ENCODE measurements at places on chromosomes 12 and 14.

- DNase-seq = no peak
Observed at GRCh38 chr12:79706676-79707075, 15.9 kb upstream of the PAWR start.

DNA sequence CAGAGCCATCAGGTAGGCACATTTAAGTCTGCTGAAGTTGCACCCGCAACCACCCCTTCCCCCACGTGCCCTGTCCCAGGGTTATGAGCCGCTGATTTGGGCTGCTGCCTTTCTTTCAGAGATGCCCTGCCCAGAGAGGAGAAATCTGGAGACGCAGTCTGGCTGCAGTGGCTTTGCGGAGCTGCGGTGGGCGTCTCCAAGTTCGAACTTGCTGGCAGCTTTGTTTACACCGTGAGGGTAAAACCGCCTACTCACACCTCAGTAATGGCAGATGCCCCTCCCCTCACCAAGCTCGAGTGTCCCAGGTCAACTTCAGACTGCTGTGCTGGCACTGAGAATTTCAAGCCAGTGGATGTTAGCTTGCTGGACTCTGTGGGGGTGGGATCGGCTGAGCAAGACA, 14.7 kb downstream of the PTCSC3 start:
- DNase-seq = no peak

- no peak for DNase-seq
Observed at GRCh38 chr14:81385886-81386285, 14.2 kb downstream of the STON2 start.

DNA sequence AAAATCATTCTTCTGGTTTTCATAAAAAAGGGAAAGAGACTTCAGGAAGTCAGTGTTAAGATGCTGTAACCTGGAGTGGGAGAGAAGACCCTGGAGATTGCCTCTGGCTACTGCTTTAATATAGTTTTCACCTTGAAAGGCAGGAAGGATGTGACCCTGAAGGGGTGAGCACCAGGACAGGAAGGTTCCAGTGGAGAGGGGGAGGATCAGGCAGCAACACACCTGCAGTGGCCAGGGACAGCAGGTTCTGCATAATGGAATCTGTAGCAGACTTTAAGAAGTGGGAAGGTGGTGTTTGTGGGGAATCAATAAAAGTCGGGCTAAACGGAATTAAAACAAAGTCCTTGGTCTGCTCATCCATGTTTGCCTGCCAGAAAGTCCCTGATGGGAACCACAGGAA, 6.3 kb upstream of the HEATR5A start:
- no peak for DNase-seq

GRCh38 chr14:105253329-105253682, 5.0 kb downstream of the BTBD6 start:
- DNase-seq = no peak

- peak; percentile 15 for DNase-seq
Observed at GRCh38 chr12:45130881-45131281, 80.0 kb upstream of the DBX2 start.

DNA sequence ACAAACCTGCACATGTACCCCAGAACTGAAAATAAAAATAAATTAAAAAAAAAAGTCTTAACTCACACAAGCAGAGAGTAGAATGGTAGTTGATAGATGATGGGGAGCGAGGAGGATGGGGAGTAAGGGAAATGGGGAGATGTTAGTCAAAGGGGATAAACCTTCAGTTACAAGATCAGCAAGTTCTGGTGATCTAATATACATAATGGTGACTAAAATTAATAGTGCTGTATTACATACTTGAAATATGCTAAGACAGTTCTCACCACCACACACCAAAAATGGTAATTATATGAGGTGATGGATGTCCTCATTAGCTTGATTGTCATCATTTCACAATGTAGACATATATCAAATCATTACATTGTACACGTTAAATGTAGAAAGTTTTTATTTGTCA, 3.2 kb upstream of the C12orf42 start:
- no peak for DNase-seq

- DNase-seq = no peak
Observed at GRCh38 chr14:92121207-92121669, 268 bp downstream of the NDUFB1 start.

DNA sequence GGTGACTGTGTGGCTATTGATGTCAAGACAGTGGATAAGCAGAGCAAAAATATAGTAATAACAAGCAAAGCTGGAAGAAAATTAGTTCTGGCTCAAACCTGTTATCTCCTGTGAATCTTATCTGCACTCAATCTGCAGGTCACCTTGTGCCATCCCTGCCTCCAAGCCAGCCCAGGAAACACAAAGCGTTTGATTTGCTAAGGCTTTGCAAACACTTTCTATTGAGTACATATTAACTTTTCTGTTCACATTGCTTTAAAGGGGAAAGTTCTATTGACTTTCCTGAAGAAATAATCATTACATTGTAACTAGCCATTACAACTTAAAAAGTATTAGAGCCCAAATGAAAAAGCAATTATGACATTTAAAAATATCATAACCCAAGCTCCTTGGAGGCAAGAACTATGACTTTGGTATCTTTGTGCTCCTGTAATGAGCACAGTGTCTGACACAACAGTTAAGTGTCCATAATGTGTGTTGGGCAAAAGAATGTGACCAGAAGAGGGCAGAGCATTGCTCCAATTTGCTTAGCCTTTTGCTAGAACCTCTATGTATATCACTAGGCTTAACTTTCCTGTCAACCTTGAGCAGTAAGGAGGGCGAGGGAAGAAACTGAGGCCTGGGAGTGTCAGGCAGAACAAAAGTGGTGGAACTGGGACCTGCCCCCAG, 24.7 kb downstream of the SERPINA3 start:
- DNase-seq = no peak

DNA sequence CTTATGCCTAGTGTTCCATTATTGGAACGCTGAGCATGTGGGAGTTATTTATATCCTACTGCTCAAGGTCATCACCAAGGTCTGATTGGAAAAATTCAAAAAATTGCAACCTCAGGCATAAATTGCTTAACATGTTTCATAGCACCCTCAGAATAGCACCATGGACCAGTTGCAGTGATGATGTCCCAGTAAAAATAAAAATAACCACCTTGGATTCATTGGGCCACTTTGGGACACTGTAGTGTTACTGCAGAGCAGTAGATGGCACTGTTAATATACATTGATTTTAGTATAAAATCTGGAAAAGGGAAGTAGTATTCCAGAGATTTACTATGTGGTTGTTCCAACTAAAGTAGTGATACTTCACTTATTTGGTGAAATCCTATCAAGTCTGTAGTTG, 31.0 kb upstream of the PTCSC3 start:
- no peak for DNase-seq

DNA sequence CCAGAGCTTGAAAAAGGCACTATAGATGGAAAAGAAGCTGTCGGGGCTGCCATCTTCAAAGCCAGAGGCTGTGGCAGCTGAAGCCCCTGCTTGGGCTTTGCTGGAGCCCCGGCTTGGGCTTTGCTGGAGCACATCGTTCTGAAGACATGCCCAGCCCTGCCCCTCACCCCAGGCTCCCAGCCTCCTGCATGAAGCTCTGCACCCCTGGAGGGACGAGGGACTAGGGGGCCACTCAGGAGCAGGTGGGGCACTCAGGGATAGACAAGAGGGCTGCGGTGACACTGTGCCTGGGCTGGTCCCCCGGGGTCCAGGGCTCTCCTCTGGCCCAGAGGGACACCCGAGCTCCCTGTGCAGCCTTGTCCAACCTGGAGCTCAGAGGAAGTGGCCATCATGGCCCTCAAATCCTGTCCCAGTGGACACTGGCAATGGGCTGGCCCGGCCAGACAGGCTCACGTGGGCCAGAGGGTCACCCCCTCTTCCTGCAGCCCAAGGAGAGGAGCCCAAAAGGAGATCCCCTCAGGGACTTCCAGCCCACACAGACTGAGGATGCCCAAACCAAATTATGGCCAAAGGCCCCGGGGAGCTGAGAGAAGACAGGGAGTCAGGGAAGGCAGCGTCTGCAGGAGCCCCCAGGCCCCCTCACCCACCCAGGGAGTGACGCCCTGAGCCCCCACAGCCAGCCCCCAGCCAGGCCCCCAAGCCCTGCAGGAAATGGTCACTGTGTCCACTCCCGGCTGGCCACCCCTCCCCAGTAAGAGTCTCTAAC, 23.1 kb upstream of the C14orf180 start:
- DNase-seq = no peak

GRCh38 chr12:48447755-48448154, 24.6 kb upstream of the ANP32D start:
- DNase-seq = no peak

GRCh38 chr14:65106736-65107135, 4.4 kb upstream of the MAX start:
- DNase-seq = no peak

- no peak for DNase-seq
Observed at GRCh38 chr14:104090071-104090748, 4.7 kb downstream of the ASPG start.

- DNase-seq = no peak
Observed at GRCh38 chr14:71240171-71240570, 332.9 kb downstream of the PCNX1 start.

DNA sequence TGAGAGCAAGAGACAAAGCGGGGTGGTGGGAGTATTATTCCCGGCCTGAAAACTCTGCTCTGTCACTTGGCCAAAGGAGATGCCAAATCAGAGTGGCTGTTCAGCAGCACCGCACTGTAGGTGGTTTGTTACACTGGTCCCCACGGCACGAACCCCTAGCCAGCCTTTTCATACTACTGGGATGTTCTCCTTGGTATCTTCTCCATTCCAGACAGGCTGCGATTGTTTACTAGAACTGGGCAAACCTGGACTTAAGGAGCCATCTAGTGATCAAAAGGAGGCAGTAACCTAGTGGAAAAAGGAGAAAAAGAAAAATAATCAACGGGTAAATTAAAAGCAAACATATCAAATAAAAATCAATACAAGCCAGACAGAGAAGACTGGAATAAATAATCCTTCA, 58.9 kb upstream of the TMTC2 start:
- DNase-seq = no peak

- peak; percentile 84 for DNase-seq
Observed at GRCh38 chr12:31749024-31749704, 20.3 kb upstream of the AMN1 start.

DNA sequence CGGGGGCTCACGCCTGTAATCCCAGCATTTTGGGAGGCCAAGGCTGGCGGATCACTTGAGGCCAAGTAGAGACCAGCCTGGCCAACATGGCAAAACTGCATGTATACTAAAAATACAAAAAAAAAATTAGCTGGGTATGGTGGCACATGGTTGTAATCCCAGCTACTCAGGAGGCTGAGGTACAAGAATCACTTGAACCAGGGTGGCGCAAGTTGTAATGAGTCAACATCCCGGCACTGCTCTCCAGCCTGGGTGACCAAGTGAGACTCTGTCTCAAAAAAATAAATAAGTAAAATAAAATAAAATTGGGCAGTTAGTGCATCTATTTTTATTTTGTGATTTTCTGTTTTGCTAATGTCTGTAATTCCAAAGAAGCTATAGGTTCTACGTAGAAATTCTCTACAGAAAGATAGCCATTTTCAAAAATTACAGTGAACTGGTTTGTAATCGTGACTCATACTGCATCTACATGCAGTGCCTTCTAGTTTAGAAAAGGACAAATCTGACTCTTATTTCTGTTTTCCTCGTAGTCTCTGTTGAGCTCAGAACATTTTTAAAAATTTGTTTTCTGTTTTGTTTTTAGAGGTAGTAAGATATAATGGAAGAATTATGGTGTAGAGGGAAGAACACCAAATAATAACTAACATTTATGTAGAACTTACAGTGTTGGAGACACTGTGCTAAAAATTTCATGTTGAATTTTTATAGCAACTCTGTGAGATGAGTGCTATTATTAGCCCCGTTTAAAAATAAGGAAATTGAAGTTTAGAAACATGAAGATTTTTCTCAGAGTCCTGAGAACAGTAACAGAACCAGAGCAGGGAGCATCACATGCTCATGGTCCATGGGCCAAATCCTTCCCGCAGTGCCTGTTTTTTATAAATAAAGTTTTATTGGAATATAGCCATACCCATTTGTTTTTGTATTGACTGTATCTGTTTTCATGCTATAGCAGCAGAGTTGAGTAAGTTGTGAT, 201.2 kb downstream of the SYNE2 start:
- DNase-seq = no peak

- DNase-seq = no peak
Observed at GRCh38 chr14:52299692-52300278, 14.3 kb upstream of the PTGER2 start.

DNA sequence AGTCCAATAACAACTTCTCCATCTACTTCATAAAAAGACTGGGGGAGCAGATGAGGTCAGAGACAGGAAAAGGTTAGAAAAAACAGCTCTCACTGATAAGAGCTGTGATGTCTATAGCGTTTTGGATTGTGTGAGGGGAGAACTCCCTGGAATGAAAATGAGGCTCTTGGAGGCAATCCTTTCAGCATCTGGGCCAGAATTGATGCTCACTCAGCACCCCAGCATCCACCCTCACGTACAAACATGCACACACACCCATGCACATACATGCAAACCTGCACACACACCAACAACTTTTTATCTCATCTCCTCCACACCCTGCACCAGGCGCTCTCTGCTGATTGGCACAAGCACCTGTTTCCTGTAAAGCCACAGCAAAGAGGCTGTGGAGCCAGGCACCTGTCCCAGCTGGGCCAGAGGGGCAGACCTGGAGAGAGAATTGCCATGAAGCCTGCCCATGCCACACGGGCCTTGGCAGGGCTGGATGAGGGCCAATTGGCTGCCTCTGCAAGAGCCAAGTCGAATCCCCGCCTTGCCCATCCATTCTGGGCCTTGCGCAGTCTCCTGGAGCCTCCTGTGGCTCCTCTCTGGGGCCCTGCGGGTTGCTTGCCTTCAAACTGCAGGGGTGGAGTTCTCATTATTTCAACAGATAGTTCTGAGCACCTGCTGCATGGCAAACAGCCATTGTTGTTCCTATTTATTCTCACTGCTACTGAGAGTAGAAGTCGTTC, 53.1 kb downstream of the SYNE3 start:
- DNase-seq = no peak

GRCh38 chr12:131491916-131492490, 218.9 kb upstream of the SFSWAP start:
- DNase-seq = no peak

DNA sequence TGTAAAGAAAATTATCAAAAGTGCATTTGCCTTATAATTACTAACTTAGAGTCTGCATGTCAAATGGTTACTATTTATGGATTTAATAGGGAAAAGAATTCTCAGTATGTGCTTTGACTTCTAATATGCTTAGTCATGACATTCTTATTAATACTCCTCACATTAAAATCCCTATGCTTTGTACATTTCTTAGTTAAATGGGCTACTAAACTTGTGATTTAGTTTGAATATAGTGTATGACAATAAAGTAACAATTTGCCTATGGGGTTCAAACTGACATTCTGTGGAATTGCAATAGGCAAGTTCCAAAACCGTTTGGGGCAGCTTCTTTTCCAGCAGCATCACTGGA, 361.9 kb upstream of the TMTC1 start:
- no peak for DNase-seq

DNA sequence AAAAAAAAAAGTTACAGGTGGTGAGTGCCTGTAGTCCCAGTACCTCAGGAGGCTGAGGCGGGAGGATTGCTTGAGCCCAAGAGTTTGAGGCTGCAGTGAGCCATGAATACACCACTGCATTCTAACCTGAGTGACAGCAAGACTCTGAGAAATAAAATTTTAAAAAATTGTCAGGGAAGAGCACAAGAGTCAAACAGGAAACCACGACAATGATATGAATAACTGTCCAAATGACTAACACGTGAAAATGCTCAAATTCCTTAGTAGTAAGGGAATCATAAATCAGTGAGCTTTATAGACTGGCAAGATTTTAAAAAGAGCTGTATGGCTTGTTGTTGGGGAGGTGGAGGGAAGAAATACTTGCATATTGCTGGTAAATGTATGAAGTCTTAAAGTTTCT, 12.9 kb upstream of the ASPG start:
- no peak for DNase-seq

All from AG09319 (cell line).